ENCODE measurements at places on chromosomes 6 and 20.

GRCh38 chr6:105620878-105621277 lies 218.0 kb upstream of the PREP start:
- no peak for DNase-seq

GRCh38 chr6:66814156-66814555 lies 1107.1 kb upstream of the EYS start:
- no peak for DNase-seq

- DNase-seq: no peak
Measured at GRCh38 chr6:37576336-37576737, 76.6 kb upstream of the CCDC167 start.

DNA sequence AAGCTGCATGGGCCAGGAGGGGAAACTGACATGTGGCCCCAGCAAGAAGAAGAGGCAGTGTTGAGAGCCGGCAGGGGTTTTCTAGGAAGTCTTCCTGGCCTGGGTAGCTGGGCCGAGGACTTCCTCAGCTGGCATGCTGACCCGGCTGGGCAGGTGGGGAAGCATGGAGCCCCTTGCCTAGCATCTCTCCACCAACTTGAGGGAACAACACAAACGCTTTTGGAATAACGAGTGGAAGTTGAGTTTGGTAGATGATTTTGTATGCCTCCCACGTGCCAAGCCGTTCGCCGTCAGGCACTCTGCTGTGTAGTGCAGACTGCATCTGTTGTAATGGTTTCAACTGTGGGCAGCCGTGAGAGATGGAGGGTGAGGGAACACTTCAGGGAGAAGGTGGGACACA lies 7.3 kb downstream of the TMEM181 start:
- DNase-seq: no peak

- DNase-seq: no peak
Measured at GRCh38 chr6:90493332-90493731, 93.5 kb downstream of the MAP3K7 start.

DNA sequence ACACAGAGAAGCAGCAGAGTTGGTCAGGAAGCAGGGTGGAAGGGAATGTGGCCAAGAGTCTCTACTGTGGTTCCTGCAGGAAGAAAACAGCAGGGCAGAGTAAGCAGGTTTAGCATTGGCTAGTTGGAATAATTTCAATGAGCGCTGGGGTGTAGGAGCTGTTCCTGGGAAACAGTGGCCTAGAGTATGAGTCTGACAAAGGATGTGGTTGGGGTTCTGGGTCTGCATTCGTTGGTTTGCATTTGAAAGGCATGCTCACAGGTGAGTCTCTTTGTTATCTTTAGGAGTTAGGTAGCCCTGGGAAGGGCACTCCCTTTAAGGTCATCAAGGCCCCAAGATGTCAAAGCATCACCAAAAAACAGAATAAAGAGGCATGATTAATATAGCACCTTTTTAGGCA lies 911.6 kb upstream of the SLC35B3 start:
- no peak for DNase-seq

DNA sequence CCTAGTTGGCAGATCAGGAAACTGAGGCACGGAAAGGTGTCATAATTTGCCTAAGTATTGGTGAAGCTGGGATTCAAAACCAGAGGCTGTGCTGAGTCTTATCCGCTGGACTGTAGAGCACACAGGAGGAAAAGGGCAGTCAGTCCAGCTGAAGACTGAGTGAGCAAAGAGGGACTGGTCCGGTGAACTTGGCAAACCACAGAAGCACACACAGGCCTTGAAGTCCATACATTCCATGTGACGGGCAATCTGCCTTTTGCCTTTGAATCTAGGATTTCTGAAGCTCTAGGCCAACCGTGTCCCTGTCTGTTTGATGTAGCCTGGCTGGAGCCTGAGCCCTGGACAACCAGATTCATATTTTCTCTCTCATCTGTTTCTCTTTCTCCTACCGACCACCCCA lies 34.3 kb upstream of the EPB41L1 start:
- no peak for DNase-seq

DNA sequence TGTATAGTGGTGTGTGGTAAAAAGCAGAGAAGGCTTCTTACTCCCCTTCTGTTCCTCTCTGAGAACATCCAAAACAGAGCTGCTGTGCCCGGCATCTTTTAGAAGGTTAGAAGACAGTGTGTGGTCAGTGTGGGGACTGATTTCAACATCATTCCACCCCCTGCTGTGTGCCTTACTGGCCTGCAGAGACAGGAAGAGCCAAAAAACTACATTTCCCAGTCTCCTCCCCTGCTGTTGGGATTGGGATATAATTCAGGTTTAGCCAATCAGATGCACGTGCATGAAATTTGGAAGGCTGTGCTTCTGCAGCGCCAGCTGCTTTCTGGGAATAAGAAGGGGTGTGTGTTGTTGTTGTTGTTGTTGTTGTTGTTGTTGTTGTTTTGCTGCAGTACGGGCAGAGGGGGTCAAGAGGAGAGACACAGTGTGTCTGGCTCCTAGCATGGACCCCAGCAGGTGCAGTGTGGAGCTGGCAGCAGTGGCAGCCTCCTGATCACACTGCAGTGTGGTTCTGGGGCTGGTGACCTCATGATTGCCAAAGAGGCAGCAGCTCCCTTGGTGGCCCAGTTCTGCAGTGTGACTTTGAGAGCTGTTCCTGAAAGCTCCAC lies 74.7 kb downstream of the MRPL14 start:
- DNase-seq: no peak

GRCh38 chr20:7695635-7696034 lies 244.6 kb downstream of the HAO1 start:
- no peak for DNase-seq

- DNase-seq: peak; percentile 11
Measured at GRCh38 chr6:135002229-135002844, 52.3 kb downstream of the HBS1L start.

DNA sequence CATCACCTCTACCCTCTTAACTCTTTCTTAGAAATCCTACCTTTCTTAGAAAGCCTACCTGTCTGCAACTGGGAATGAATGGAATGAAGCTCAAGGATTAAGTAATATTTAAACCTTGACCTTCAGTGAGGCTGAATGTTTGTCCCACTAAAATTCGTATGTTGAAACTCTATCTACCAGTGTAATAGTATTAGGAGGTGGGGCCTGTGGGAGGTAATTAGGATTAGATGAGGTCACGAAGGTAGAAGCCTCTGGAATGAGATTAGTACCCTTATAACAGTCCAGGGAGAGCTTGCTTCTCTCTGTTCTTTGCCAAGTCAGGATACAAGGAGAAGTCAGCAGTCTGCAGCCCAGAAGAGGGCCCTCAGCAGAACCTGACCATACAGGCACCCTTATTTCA lies 158.0 kb downstream of the TENT5A start:
- DNase-seq: no peak

DNA sequence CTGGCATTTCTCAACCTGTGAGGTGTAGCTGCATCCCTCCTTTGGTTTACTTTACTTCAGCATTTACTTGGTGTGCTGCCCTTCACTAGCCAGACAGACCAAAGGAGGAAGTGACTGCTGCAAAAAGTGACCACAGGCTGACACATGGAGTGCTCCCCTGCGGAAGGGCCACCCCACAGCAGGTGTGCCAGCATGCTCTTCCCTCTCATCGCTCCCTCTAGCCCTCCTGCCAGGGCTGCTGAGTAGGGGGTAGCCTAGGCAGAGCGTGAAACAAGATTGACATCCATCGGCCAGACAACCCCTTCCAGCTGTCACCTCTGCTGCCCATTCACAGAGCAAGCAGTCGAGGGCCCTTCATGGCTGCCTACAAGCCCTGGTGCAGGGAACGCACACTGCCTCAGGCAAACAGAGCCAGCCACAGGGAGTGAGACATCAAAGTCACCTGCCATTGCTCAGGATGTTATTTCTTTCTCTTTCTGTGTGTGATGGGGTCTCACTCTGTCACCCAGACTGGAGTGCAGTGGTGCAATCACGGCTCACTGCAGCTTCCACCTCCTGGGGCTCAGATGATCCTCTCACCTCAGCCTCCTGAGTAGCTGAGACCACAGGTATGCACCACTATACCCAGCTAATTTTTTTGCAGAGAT lies 102.0 kb upstream of the RPS6KA2 start:
- no peak for DNase-seq

- DNase-seq: no peak
Measured at GRCh38 chr6:44966449-44967092, 361.6 kb upstream of the RUNX2 start.

- DNase-seq: no peak
Measured at GRCh38 chr20:38900606-38901005, 25.6 kb upstream of the FAM83D start.

GRCh38 chr6:1244941-1245340 lies 67.0 kb upstream of the FOXQ1 start:
- DNase-seq: peak; percentile 14

DNA sequence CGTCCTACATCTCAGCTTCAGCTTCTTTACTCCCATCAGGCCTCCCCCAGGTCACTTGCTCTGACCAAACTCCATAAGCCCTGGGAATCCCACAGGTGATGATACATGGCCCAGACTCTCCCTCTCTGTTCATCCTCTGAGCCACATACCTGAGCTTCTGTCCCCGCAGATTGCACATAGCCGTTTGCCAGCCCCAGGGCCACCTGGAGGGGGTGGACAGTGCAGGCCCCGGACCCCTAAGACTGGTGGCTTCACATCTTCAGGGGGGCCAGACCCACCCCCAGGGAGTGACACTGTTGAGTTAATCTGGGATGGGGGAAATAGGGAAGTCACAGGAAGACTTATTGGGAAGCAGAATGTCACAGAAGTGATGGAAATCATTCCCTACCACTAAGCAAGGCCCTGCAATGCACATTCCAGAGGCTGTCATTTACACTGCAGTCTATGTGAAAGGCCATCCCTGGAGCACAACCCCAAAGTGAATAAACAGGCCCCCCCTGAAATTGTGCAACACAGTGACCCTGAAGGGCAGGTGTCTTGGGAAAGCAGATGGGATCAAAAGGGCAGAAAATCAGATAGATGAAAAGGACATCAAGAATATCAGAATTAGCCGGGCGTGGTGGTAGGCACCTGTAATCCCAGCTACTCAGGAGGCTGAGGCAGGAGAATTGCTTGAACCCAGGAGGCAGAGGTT lies 2.2 kb downstream of the RXRB start:
- no peak for DNase-seq

DNA sequence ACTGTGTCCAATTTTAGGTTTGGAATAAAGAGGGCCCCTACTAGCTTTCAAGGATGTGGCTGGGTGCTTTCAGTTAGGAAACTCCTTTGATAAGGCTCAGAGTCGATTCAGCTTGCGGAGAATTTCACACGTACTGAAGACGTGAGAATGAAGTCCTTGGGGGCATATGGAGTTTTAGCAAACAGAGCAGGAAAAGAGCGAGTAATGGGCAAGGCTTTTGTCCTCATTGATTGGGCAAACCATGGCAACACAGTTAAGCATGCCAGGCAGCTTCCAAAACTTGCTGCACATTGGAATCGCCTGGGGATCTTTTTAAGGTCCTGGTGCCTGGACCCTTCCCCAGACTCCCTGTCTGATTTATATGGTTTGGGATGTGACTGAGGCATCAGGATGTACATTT lies 29.2 kb downstream of the ISM1 start:
- DNase-seq: no peak

DNA sequence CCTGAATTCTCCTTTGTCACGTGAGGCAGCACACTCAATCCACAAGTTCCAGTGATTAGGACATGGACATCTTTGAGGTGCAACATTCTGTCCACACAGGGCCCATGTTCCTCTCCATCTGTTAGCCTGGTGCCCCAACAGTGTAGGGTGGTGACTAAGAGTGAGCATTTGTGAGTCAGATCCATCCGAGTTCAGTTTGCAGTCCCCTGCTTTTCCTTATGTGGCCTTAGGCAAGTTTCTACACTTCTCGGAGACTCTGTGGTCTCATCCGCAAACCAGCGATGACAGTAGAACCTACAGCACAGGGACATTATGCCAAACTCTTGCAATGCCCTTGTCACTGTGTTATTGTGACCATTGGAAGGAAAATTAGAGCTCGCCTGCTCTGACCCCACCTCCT lies 178.7 kb upstream of the CDH4 start:
- no peak for DNase-seq

- DNase-seq: no peak
Measured at GRCh38 chr20:58139849-58140786, 88.3 kb downstream of the ANKRD60 start.

DNA sequence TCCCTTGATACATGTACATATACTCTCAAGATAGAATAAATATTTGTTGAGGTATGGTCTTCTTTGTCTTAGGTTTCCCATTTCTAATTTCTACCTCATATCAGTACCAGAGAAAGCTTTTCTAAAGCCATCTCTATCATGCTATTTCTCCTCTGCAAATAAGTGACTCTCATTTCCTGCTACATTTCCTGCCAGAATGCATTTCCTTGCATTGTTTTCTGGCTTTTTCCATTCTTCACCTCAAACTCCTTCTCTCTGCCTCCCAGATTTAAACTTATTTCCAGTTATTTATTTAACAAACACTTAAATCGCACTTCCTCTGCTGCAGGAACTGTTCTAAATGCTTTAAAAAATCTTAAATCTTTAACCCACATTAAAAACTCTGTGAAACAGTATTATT lies 74.4 kb upstream of the STMND1 start:
- DNase-seq: no peak

- no peak for DNase-seq
Measured at GRCh38 chr20:57259938-57260921, 6.2 kb downstream of the BMP7 start.

DNA sequence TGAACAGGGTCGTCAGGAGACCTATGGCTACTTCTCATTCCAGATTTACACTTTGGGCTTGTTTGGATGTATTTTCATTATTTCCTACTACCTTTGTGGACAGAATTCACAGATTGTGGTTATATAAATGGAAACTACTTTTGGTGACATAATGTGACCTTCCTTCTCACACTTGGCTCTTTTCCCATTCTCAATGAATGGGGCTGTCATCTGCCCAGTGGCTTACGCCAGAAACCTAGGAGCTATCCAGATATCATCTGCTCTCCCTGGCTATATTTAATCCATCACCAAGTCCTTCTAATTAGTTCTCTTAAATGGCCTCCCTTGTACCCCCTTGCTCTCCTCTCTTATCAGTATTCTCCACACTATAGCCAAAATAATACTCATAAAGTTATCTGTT lies 1606.8 kb downstream of the KHDRBS2 start:
- no peak for DNase-seq

- DNase-seq: no peak
Measured at GRCh38 chr6:164045082-164045481, 630.6 kb downstream of the QKI start.

- DNase-seq: no peak
Measured at GRCh38 chr20:21526776-21527175, 12.9 kb upstream of the NKX2-2 start.

- no peak for DNase-seq
Measured at GRCh38 chr6:113620386-113620785, 236.8 kb upstream of the MARCKS start.

- no peak for DNase-seq
Measured at GRCh38 chr6:116157391-116157790, 31.5 kb upstream of the COL10A1 start.

DNA sequence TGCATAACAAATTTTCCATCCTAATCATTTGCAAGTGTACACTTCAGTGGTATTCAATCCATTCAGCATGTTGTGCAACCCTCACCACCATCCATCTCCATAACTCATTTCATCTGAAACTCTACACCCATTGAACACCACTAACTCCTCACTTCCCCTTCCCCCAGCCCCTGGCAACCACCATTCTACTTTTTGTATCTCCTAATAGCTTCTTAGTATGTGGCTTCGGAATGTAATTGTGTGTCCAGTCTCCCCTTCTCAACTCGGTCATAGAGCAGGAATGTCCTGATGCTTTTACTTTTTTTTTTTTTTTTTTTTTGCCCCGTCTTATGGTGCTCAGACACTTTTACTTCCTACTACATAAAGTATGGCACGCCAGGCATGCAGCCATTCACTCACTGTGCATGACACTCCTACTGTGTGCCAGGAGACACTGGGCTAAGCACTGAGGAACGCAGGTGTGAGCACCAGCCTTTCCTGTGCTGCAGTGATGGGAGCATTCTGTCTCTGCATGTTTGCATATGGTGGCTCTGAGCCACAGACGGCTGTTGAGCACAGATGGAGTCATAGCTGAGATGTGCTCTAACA lies 15.3 kb downstream of the HCK start:
- DNase-seq: no peak
